ENCODE measurements at places on chromosomes 1 and 21. TPM values are rescaled to one million over a fixed set of nuclear protein-coding genes. Genes with fewer than 3 reads are reported as not detected.

DNA sequence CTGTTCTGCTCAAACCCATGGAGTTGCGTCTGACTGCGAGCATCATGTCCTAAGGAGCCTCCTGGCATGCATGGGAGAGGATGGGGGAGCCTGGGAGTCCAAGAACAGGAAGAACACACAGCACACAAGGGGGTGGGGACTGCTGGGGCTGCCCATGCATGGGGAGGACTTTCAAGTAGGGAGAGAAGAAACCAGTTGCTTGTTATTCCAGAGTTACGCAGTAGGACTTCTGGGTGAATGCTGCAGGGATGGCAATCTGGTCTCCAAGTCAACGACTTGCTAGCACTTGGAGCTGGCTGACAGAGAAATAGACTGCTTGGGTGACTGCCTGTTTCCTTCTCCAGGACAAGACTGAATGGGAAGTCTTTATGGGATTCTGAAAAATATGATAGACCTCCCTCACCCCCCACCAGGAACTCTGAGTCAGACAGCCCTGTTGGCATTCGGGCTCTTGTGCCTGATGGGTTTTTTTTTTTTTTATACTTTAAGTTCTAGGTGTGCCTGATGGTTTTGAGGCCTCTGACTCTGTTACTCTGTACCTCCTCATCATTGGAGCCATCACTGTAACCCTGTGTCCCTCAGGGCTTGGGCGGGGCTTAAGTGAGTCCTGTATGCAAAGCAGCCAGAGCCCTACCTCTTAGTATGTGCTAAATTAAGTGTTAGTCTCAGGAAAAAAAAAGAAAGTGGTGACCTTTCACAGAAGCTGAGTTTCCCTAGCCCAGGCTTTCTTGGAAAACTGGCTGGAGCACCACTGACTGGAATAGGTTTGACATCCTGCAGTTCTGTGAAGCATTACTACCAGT, 30.3 kb downstream of the MAP3K21 start:
- no peaks in the 10 kb centered on the region for H3K36me3 ChIP-seq
- no peak for DNase-seq
- no peaks in the 10 kb centered on the region for H3K4me1 ChIP-seq
- no peak overlapping the region for H3K4me3 ChIP-seq
- no peak overlapping the region for H3K27ac ChIP-seq

DNA sequence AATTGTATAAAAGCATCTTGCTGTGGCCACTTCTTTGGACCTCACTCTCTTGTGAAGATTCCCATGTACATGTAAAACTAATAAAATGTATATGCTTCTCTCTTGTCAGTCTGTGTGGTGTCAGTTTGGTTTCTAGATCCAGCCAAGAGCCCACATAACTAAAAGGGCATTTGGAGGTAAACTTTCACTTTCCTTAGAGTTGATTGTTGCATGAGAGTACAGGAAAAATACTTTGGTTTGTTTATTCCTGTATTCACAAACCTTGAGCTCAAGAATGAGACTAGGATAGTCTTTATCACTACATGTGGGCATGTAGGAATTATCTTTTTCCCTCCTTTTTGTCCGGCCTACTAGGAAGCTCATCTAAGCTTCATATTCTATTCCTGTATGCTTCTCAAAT, 50.9 kb downstream of the KCTD3 start:
- no peaks in the 10 kb centered on the region for H3K4me1 ChIP-seq
- no peaks in the 10 kb centered on the region for H3K27me3 ChIP-seq
- DNase-seq: no peak
- no peak overlapping the region for H3K27ac ChIP-seq

GRCh38 chr1:45299296-45299695, 27.4 kb upstream of the HPDL start:
- H3K4me3 ChIP-seq: no peak overlapping the region
- H3K4me1 ChIP-seq: peaks cover 1% of the 10 kb centered on the region
- H3K36me3 ChIP-seq: no peaks in the 10 kb centered on the region
- no peak for DNase-seq
- H3K27ac ChIP-seq: no peak overlapping the region

GRCh38 chr1:150976879-150977694, 2.5 kb upstream of the CERS2 start:
- H3K36me3 ChIP-seq: no peaks in the 10 kb centered on the region
- peak; percentile 93 for DNase-seq
- H3K4me1 ChIP-seq: peaks cover 64% of the 10 kb centered on the region
- H3K27ac ChIP-seq: peak overlapping the region; percentile 98
- H3K4me3 ChIP-seq: peak overlapping the region; percentile 12

The GCSAML gene
- not detected for total RNA-seq

DNA sequence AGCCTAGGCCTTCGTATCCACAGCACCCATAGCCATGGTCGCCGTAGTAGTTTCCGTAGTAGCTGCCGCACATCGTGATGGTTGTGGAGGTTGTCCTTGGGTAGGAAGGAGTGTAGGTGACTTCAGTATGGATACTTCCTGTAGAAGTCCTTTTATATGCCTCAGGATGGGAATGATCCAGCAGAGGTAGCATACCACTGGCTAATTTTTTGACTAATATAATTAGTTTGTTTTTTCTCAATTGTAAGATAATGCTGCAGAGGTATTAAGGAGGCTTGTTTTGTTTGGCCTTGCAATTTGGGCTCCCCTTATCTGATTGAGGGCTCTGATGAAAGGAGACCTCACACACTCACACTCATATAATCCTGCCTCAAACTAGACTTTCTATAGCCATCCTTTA, at the start of gene KRTAP6-2:
Gene KRTAP6-2, minus strand, starts transcription at position 101 of the 400 bp plus-strand sequence. Its CDS starts 28 bp downstream, at position 73.
- H3K27ac ChIP-seq: no peak within 1 kb of the TSS
- no peaks in the 10 kb centered on the region for H3K4me1 ChIP-seq
- no peaks in the 10 kb centered on the region for H3K27me3 ChIP-seq
- no peaks in the 10 kb centered on the region for H3K36me3 ChIP-seq
- H3K4me3 ChIP-seq: no peak within 1 kb of the TSS

DNA sequence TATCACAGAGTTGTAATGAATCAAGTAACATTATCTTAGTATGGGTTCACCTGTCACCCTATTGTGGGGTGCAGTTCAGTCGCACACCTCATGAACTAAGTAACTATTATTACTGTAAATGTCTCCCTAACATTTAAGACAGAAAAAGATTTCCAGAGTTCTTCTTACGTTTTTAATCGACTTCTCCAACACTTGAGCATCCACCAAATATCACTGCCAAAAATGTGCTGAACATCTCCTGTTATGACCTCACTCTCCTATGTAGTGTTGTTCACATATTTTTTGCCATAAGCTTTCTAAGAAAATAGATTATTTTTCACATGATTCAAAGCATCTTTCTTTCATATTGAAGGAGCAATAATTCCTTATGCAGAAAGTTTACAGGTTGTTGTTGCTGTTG, 1.3 kb downstream of the TTLL7 start:
- H3K4me1 ChIP-seq: peaks cover 16% of the 10 kb centered on the region
- H3K4me3 ChIP-seq: no peak overlapping the region
- DNase-seq: no peak
- H3K36me3 ChIP-seq: no peaks in the 10 kb centered on the region

The RGS13 gene
- total RNA-seq: not detected

DNA sequence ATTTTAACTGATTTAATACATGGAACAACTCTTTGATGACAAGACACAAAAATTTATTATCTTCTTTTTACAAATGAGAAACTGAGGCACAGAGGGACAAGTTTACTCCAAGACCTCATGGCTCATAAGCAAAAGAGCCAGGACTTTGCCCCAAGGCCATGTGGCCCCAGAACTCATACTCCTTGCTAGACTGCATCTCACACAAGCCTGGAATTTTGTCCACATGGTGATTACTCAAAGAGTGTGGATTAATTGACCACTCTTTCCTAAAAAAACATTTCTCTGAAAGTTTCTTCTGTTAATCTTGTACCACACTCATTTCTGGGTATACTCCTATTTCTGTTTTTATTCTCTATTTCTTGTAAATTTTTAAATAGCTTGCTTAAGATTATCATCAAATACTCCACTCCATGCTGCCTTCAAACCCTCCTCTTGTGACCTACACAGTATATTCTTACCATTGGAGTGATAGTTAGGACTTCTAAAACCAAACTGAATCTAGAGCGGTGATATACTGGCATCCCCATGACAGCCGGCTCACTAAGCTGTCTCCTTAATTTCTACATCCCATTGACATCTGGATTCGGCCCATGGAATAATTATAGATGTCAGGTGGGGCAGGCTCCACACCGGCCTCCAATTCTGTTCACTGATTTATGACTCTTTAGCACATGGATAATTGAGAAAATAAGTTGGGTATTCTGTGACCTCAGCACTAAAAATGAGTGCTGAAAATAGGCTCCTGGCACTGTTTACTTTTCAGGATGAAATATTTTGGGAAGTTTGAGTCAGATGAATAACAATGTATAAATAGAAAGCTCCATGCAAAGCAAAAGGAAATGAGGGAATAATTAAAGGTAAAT, 16.1 kb downstream of the RGS4 start:
- DNase-seq: no peak
- H3K4me1 ChIP-seq: no peaks in the 10 kb centered on the region
- no peaks in the 10 kb centered on the region for H3K27me3 ChIP-seq
- H3K36me3 ChIP-seq: no peaks in the 10 kb centered on the region
- no peak overlapping the region for H3K27ac ChIP-seq

- H3K27me3 ChIP-seq: no peaks in the 10 kb centered on the region
- peaks cover 15% of the 10 kb centered on the region for H3K4me1 ChIP-seq
These were observed 1.6 kb downstream of the CPT2 start for GRCh38 chr1:53198241-53198651.

The KCNE2 gene
- not detected for total RNA-seq

The GJA9 gene
- 0.10 TPM for total RNA-seq

The CYP4Z1 gene
- not detected for total RNA-seq

DNA sequence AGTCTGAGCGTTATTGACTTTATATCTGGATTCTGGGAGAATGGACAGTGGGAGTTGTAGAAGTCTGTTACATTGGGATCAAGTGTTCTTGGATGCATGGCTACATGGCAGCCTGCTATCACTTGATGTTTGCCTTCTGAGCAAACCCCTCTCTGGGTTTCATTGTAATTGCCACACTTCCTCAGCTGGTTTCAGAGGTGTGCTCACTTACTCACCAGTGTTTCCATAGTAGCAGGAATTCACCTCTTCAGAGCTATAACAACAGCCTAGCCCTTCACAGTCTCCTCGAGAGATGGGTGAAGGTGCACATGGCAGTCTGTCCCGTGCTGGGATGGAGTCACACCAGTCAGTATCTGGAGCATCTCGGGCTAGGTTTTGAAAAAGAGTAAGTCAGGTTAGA, 2.6 kb downstream of the ZP4 start:
- H3K27me3 ChIP-seq: no peaks in the 10 kb centered on the region
- DNase-seq: no peak
- no peak overlapping the region for H3K4me3 ChIP-seq
- no peaks in the 10 kb centered on the region for H3K36me3 ChIP-seq
- H3K27ac ChIP-seq: no peak overlapping the region
- H3K4me1 ChIP-seq: no peaks in the 10 kb centered on the region

The LRRC7 gene
- not detected for total RNA-seq

DNA sequence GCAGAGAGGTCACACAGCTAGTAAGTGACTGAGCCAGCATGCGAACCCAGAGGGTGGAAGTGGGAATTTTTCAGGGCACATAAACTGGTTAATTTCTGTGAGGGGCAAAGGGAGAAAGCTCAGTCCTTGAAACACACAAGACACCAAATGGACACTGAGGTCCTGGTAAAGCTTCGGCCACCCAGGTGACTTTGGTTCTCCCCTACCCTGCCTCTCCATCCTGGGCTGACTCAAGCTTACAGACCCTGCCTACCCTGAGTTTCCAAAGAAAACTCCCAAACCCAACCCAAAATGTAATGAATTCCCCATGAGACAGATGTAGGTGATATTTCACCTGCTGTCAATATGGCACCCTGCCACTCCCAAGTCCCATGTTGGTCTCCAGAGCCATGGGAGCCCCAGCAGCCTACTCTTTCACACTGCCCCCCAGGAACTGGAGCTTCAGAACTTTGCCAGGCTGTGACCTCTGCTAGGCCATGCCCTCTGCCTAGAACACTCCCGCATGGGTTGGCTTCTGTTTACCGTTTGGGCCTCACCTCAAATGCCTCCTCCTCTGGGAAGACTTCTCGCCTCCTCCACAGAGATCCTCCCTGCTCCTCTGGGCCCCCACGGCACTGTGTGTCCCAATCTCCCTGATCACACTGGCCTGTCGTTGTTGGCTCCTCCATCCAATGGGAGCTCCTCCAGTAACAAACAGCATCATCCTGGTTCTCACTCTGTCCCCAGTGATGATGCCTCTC, 3.7 kb upstream of the LRP8 start:
- no peak for DNase-seq
- no peaks in the 10 kb centered on the region for H3K4me1 ChIP-seq
- H3K27me3 ChIP-seq: peaks cover 5% of the 10 kb centered on the region

- H3K4me3 ChIP-seq: no peak overlapping the region
- H3K27me3 ChIP-seq: no peaks in the 10 kb centered on the region
- peak; percentile 22 for DNase-seq
- no peaks in the 10 kb centered on the region for H3K36me3 ChIP-seq
These were observed 37.5 kb downstream of the XCL2 start for GRCh38 chr1:168506204-168506819.

The DENND2D gene
- total RNA-seq: 10.4 TPM

DNA sequence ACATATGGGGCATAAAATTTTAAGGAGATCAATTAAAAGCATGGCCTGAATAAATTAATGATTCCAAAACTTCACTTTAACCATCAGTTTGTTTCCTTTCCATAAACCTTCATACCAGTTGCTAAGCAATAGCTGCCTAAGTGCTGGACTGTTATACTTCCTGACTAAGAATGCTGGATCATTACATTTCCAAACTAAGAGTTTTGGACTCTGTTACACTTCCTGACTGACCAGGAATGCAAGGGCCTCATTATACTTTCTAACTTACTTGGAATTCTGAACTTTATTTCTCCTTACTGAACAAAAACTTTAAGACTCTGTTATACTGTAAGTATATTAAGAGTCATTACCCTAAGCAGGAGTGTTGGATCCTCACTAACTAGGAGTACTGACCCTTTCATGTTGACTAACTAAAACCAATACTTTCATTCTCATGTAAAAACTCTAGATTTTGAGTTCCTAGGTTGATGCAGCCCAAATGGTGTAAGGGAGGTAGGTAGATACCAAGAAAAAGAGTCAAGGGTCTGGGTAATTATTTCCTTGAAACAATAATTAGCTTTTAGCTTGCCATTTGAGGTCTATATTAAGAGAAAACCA, 118.2 kb downstream of the FAF1 start:
- no peak for DNase-seq
- no peaks in the 10 kb centered on the region for H3K27me3 ChIP-seq
- H3K4me3 ChIP-seq: no peak overlapping the region
- no peaks in the 10 kb centered on the region for H3K4me1 ChIP-seq

DNA sequence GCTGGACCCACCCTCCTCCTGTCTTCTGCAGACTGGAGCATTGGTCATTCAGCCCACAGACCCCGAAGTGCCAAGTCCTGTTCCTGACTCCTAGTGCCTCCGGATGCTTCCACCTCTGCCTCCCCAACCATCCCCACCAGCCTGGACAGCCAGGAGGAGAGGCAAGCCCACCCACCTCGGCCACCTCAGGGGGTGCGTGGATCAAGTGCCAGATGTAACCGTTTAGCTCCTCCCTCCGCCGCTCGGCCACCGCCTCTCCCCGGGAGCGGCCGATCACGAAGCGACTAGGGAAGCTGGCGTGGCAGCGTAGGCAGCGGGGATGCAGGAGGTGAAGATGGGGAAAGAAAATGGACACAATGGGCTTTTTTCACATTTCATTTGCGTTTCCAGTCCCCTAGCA, 18.1 kb upstream of the PPP1R15B start:
- no peak overlapping the region for H3K27ac ChIP-seq
- peaks cover 3% of the 10 kb centered on the region for H3K4me1 ChIP-seq
- no peak overlapping the region for H3K4me3 ChIP-seq

The TAS1R1 gene
- not detected for total RNA-seq

Data from Panc1 (cell line).